ENCODE measurements at places on chromosomes 4 and X. TPM values are rescaled to one million over a fixed set of nuclear protein-coding genes. Genes with fewer than 3 reads are reported as not detected.

ERCC6L gene
- 0.21 TPM for total RNA-seq

- H3K4me1 ChIP-seq = no peaks in the 10 kb centered on the region
- no peak overlapping the region for H3K4me3 ChIP-seq
- no peak for DNase-seq
- H3K36me3 ChIP-seq = no peaks in the 10 kb centered on the region
Measured at GRCh38 chrX:11579636-11580600, 85.8 kb downstream of the ARHGAP6 start.

GRCh38 chr4:166239354-166239753 lies 366.3 kb downstream of the TLL1 start:
- H3K4me3 ChIP-seq = no peak overlapping the region
- no peak for DNase-seq
- no peaks in the 10 kb centered on the region for H3K4me1 ChIP-seq
- H3K36me3 ChIP-seq = no peaks in the 10 kb centered on the region

DNA sequence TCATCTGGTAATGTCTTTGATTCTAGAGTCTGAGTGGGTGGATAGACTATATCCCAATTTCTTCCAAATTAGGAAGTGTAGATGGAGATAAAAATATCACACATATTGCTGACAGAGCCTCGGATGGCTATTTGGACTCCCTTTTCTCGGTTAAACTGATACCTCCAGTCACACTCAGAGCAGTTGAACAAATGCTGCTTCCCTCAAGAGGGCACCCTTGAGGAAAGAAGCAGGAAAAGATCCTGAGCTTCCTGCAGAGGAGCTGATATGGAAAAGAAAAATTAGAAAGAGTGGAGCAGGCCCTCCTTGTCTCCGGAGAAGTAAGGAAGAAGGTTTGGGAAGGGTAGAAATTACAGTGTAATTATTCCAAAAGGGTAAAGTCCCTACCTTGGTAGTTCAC lies 96.2 kb upstream of the CCSER1 start:
- no peak for DNase-seq
- no peaks in the 10 kb centered on the region for H3K36me3 ChIP-seq
- H3K4me1 ChIP-seq = no peaks in the 10 kb centered on the region
- H3K27me3 ChIP-seq = no peaks in the 10 kb centered on the region
- H3K27ac ChIP-seq = no peak overlapping the region

TMEM192 gene
- total RNA-seq = 15.6 TPM

SLC6A8 gene
- 14.4 TPM for total RNA-seq

GRCh38 chr4:184382189-184382846 lies 92.0 kb downstream of the IRF2 start:
- H3K4me3 ChIP-seq = no peak overlapping the region
- peaks cover 9% of the 10 kb centered on the region for H3K36me3 ChIP-seq
- H3K27ac ChIP-seq = peak overlapping the region; percentile 85

GRCh38 chr4:95761426-95761825 lies 78.5 kb upstream of the PDHA2 start:
- no peaks in the 10 kb centered on the region for H3K36me3 ChIP-seq
- no peak for DNase-seq
- no peak overlapping the region for H3K4me3 ChIP-seq

EFHC2 gene
- total RNA-seq = 2.5 TPM

DNA sequence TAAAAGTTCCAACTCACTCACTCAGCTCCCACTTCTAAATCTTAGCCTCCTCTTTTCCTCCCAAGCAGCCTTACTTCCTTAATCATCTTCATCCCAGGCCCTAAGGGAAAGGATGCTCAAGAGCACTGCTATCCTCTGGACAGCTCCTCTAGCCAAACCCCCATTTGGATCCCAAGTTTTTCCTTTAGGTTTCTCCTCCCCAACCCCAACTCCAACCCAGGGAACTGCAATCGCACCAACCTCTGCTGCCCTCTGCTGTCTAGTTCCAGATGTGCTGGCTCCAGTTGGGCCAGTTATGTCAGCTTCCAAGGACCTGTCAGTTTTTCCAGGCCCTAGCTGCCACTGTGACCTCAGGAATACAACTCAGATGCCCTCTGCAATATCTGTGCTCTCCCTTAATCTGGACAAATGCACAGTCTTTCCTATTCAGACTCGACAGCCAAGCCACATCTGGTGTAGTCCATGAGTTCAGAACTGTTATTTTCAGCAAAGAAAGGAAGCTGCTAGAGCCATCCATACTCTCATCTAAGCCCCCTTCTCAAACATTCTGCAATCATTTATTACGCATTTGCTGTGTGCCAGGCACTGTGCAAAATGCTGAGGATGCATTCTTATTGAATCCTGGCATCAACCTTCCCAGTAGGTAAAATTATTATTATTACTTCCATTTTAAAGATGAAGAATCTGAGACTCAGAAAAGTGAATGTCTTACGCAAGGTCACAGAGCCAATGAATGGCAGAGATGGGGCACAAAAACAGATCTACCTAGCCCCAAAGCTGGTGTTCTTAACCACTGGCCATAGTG lies 12.3 kb upstream of the XPNPEP2 start:
- H3K4me1 ChIP-seq = no peaks in the 10 kb centered on the region
- H3K27ac ChIP-seq = no peak overlapping the region
- DNase-seq = peak; percentile 69
- no peaks in the 10 kb centered on the region for H3K36me3 ChIP-seq
- no peak overlapping the region for H3K4me3 ChIP-seq
- H3K27me3 ChIP-seq = no peaks in the 10 kb centered on the region

GRCh38 chrX:87634361-87634760 lies 116.8 kb downstream of the KLHL4 start:
- H3K27me3 ChIP-seq = no peaks in the 10 kb centered on the region
- H3K36me3 ChIP-seq = no peaks in the 10 kb centered on the region
- no peaks in the 10 kb centered on the region for H3K4me1 ChIP-seq
- DNase-seq = no peak
- H3K4me3 ChIP-seq = no peak overlapping the region
- no peak overlapping the region for H3K27ac ChIP-seq

DNA sequence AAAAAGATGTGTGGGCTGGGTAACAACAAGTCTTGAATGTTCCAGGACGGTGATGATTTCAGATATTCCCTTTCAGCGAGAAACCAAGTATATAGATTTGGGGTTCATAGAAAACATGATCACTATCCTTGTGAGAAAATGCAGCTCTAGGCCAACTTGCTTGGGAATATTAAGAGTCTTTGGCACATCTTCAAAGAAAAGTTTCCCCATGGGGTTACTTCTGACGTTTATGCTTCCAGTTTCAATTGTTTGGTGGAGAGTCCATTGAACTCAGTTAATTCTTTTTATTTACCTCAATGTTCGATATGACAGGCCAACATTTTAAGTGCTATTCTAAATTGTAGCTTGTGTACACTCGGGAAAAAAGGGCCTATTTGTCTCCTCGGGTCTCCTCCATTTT lies 126.7 kb downstream of the NHS start:
- no peak overlapping the region for H3K27ac ChIP-seq
- no peak overlapping the region for H3K4me3 ChIP-seq
- no peaks in the 10 kb centered on the region for H3K4me1 ChIP-seq
- DNase-seq = no peak
- H3K36me3 ChIP-seq = no peaks in the 10 kb centered on the region

DNA sequence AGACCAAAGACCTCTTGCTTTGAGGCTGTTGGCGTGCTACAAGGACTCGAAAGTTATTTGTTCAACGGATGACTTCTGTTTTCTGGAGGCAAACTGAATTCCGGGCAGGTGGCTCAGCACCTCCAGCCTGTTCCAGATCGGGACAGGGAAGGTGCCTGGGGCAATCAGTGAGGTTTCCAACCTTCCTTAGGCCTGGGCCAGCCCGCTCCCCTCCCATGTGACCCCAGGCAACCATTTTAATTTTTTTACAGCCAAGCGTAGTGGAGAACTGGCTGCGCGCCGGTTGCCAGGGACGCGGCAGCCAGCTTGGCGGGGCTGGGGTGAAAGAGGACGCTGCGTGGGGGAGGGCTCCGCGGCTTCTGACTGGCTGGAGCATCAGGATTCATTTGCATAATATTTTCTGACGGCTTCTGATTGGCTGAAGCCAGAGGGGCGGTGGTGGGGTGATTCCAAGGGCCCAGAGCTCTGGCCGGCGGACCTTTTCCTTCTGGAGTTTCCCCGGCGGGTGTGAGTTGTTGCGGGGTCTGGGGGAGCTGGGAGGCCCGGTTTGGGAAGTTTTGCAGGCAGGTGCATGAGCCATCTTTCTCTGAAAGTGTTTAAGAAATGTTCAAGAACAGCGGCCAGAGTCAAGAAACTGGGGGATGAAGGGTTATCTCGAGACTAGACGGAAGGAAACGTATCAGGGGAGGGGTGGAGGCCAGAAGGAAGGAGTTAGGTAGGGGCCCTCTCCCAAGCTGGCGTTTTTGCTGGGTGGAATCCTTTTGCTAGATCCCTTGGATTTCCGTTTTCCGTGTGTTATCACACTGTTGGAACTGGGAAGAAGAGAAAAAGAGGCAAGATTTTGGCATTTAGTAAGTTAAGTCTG lies at the start of gene MID1IP1:
Gene MID1IP1 (plus strand): TSS at position 479 of the 865 bp plus-strand sequence. CDS start 3,488 bp downstream, outside the sequence.
- DNase-seq = peak; percentile 84
- peaks cover 4% of the 10 kb centered on the region for H3K36me3 ChIP-seq
- peak within 1 kb of the TSS; percentile 94 for H3K27ac ChIP-seq
- H3K4me3 ChIP-seq = peak within 1 kb of the TSS; percentile 61
- no peaks in the 10 kb centered on the region for H3K4me1 ChIP-seq
